ENCODE measurements at places on chromosomes 4 and X.

- DNase-seq, result no peak
These were observed 1716.6 kb downstream of the PCDH7 start for GRCh38 chr4:32436816-32437215.

DNA sequence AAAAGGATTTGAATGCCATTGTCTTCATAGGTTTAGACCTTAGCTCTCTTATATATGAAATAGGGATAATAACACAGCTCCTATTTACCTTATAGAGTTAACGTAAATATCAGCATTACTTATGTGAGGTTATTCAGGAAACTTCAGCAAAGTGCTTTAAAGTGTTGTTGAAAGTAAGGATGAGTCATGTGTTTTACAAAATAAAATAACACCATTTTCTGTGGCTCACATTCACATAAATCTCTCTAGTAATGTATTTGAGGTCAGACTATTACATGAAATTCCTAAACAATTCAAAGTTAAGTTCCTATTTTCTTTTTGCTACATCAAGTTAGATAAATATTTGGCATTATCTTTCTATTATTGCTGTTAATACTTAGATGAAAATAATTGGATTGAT is 2.9 kb downstream of the GNRHR start:
- DNase-seq, result no peak

DNA sequence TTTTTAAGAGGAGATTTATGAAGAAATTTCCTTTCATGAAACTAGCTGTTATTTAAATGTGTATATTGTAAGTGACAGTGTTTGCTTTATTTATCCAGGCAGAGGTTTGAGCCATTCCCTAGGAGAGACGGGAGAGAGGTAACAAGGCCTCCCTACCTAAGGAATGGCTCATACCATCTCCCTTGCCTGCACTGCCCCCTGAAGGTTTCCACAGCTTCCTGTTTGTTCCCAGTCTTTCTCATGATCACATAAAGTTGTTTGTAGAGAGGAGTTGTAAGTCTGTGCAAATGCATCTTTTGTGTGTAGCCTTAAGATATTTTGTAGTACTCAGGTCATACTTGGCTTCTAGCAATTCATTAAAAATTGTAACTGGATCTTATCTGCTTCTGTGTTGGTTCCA is 1504.5 kb upstream of the PCDH10 start:
- no peak for DNase-seq

DNA sequence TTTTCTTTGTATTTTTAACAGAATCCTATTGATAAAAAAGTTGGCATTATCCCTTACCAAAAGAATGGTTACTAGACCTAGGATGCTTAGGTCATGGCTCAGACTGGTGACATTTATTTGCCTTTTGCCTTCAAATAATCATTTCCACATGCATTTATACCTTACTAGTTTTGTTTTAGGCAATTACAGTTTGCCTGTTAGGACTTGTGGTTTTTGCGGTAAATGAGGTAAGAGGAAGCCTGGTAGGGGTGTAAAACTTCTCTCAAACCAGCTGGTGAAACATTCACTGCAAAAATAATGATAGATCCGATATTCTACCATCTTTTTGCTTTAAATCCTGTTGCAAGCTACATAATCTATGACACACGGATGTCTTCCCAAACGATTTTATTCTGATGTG is 12.1 kb downstream of the LAMP2 start:
- DNase-seq, result no peak

DNA sequence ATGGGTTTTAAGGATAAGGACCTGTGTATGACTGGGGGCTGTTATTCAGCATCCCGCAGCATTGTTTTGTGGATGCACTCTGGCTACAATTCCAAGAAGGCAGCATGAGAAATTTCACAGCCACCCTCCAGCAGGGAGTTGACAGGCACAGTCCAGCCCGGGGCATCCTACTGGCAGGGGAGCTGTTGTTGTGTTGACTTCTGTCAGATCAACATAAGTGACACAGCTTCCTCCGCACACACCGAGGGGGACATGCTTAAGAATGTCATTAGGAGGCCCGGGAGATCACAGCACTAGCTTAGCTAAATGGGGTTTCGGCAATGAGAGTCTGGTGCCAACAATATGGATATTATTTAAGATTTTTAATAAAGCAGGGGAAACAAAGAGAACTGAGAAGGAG is 326.5 kb downstream of the ASMT start:
- DNase-seq, result no peak

DNA sequence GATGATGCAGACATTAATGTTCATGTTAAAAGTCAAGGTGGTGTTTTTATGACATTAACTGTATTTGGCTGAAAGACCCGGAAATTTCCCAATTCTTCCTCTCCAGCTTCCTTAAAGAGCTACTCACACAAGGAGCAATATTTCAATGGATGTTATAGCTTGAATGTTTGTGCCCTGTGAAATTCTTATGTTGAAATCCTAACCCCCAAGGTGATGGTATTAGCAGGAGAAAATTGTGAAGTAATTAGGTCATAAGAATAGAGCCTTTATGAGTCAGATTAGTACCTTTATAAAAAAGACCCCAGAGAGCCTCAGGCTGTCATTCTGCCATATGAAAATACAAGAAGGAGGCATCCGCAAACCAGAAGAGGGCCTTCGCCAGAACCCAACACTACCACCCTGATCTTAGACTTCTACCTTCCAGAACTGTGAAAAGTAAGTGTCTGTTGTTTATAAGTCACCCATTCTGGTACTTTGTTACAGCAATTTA is 3.6 kb downstream of the TLR1 start:
- DNase-seq, result no peak

DNA sequence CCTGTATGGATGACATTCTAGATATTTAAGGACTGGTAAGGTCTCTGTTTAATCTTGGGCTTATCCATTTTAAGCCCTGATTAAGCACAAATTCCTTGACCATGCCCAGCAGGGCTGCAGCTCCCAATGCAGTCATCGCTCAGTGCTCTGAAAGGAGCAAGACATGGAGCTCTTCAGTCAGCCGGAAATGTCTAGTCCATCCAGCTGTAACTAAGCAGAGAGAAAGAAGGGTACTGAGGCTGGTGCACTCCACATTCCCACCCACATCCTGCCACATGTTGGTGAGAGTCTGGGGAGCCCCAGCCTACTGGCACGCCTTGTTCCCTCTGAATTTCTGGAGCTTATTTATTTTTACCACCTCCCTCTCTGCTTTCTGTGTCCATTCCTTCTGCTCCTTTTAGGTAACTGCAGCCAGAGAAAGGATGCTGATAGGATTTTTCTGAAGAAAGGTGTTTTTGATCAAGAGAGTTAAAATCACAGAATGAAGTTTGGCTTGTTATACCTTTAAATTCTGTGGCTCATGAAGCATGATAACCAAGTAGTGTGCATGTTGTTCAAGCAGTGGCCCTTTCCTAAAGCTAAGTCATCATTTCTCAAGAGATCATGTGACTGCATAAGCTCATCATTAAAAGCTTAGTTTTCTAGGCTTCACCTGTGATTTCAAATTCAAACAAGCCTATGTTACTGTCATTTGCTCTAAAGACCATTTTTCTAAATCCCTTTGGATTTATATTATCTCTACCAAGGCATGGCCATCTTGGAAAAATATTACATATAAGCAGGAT is 74.0 kb downstream of the GALNT7 start:
- DNase-seq, result no peak

- DNase-seq, result no peak
These were observed 131.6 kb upstream of the GRID2 start for GRCh38 chr4:92172203-92172602.

DNA sequence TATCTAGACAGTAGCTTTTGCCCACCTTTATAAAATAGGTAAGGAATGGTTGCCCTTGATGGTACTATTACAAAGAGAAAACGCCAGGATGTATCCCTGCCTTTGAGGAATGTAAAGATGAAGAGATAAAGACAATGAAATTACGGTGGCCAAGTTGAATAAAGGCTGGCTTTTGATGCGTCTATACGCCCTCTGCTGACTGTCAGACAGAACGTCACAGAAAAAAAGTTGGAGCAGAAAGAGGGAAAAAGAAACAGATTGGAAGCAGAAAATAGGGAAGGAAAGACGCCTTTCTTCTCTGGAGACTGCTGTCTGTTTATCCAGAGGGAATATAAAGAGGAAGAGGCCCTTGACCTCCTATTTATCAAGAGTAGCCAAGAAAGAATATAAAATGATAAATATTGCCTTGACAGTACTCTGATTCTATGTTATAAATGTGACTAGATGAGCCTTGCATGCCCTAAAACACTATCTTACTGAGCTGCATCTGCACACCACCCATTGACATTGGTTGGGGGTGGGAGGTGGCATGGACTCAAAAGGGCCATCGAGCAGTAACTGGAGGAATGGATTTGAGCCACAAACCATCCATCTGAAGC is 30.6 kb downstream of the PCDH19 start:
- no peak for DNase-seq

- no peak for DNase-seq
These were observed 68.5 kb upstream of the DDX60 start for GRCh38 chr4:168387091-168387490.

GRCh38 chrX:13533726-13534125 is 35.7 kb upstream of the EGFL6 start:
- no peak for DNase-seq

DNA sequence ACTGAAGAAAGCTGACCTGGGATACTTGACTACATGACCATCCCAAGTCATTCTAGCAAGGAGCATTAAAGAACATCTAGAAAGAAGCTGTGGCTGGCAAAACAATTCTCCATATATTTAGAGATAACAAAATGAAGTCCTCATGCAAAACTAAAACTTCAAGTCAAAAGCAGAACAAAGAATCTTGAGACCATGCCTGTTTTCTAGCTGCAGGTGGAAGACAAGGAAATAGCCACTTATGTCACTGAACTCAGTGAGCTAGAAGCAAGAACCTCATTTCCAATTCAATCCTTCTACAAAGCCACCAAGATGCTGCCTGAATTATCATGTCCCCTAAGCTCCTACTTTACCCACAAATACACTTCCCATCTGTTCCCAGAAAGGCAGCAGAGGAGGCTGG is 13.8 kb downstream of the USP46 start:
- DNase-seq, result no peak

GRCh38 chr4:48910511-48910910 is 3.9 kb upstream of the OCIAD2 start:
- no peak for DNase-seq

GRCh38 chr4:165931741-165932140 is 58.7 kb downstream of the TLL1 start:
- DNase-seq, result no peak

DNA sequence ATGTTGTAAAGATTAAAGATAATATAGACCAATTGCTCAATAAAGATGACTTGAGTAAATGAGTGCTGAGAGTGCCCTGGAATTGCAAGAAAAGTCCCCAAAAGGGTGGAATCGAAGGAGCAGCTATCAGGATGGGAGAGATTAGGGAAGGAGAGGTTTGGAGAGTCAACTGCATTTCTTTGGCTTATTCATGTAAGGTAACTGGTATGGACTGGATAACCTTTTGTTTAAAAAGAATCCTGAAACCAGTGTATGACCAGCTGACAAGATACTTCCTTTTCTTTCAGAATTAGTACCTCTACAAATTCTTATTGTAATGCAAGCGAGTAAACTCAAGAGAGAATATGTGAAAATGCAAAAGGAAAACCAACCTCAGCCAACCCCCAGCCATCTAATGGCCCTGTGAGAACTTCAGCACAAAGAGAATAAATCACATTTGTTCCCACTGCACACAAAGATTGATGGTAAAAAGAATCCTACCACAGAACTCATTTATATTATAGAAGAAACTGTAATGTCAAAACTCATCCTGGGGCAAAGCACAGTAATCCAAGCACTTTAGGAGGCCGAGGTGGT is 24.5 kb upstream of the SPP1 start:
- DNase-seq, result no peak

DNA sequence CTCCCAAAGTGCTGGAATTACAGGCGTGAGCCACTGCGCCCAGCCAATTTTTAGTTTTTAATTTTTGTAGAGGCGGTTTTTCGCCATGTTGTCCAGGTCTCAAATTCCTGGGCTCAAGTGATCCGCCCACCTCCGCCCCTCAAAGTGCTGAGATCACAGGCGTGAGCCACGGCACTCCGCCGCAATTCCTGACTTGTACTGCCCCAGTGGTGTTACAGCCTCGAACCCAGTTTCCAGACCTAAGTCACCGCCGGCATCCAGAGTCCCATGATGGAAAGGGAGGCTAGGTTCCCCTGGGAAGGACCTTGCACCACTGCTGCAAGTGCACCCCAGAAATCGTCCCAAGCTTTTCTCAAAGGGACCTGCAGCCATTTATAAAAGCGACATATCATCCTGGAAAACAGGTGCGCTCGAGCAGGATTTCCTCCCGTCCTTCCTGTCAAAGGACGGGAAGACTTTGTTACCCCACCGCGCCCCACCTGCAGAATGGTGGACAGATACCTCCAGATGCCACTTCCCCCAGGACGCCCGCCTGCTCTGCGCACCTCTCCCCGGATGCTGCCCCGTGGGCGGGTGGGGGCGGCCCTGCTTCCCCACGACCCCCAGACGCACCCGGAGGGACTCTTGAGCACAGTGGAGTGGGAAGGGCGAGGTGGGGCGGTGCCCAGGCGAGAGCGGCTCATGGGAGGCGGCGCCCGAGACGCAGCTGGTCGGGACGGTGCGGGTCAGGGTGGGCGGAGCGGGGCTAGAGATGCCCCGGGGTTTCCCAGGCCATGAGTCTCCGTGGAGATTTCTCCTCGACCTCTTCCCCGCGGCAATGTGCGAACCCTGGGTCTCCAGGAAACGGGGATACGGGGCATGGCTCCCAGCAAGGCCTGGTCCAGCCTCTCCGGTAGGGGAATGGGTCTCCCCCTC is 947 bp upstream of the RPL10 start:
- DNase-seq, result no peak

- DNase-seq, result no peak
These were observed 6.0 kb upstream of the IL3RA start for GRCh38 chrX:1330605-1331004.

DNA sequence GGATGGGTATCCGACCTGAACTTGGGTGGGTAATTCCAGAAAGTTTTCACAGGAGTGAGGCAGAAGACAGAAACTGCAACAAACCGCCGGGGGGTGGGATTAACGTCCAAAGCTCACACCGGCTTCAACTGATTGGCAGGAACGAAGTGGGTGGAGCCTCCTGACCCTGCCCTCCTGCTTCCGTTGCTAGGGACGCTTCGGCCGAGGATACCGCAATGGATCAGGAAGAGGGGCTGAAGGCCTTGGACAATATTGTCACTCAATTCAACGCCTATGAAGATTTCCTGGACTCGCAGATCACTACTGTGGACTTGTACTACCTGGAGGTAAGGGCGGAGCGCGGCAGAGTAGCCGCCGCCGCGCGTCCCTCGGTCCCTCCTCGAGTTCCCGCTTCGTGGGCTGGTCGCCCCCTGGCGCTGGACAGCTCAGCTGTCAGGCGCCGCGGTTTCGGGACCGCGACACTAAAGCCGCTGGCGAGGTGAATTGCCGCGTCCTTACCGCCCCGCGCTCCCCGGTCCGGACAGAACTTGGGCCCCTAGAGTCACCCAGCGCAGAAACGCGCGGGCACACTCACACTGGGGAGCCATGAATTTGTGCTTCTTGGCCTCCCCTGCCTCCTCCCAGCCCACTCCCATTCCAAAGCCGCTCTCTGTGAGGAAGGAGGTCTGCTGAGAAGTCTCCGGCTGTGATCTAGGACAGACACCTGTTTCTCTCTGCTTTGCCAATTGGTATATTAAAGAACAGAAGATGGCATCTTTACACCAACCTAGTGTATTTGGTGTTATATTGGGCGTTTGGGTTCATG is at the start of gene CFAP299:
Gene CFAP299 (plus strand): TSS at position 177 of the 805 bp plus-strand sequence.
- DNase-seq, result peak; percentile 56

All from activated T-cell treated with anti-CD3 and anti-CD28 coated beads for 24 hours (primary cell).